ENCODE measurements at places on chromosomes 12 and 14. TPM values are rescaled to one million over a fixed set of nuclear protein-coding genes. Genes with fewer than 3 reads are reported as not detected.

- DNase-seq = no peak
Observed at GRCh38 chr14:64119500-64119899, 174.7 kb downstream of the ESR2 start.

DNA sequence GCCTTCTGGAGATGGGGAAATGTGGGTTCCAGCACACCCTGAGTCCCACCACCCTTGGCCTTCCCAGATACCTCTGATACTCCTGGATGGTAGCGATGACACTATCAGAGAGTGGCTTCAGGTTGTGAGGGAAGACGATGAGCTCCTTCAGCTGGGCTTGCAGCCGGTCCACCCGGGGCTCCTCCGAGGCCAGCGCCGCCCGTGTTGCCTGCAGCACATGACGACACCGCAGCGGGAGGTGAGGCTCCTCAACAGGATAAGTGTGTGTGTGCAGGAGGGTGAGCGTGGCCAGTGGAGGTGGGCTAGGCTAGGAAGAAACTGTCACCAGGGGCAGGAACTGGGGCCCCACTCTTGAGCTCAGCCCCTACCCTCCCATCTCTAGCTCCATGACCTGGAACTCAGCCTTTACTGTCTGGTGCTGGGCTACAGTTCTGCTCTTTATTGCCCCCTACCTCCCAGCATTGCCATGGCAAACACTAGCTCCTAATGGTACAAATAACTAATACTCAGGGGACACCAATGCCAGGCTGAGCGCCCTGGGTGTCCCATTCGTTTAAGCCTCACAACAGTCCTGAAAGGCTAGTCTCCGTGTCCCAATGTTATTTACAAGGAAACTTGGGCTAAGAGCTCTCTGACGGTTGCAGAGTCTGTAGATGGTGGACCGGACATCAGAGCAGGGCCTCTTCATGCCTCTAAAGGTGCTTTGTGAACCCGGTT, 64.1 kb downstream of the SYNE3 start:
- peak; percentile 23 for DNase-seq

DNA sequence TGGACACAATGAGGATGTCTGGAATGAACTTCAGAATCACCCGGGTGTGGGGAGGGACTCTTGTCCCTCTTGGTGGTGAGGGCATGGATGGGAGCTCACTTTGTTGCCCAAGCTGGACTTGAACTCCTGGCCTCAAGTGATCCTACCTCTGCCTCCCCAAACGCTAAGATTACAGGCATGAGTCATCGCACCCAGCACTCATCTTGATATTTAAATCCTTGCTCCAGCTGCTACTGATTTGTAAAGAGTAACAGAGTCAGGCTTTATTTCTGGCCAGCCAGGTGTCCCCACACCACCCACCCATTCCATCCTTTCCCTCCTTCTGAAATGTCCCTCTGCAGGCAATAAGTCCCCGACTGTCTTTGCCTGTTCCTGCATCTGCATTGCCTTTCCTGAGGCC, 4.9 kb downstream of the DDX54 start:
- peak; percentile 65 for DNase-seq

- no peak for DNase-seq
Observed at GRCh38 chr14:61797309-61797708, 35.1 kb downstream of the SNAPC1 start.

GRCh38 chr12:109432842-109433304, 44.2 kb downstream of the KCTD10 start:
- peak; percentile 68 for DNase-seq

DNA sequence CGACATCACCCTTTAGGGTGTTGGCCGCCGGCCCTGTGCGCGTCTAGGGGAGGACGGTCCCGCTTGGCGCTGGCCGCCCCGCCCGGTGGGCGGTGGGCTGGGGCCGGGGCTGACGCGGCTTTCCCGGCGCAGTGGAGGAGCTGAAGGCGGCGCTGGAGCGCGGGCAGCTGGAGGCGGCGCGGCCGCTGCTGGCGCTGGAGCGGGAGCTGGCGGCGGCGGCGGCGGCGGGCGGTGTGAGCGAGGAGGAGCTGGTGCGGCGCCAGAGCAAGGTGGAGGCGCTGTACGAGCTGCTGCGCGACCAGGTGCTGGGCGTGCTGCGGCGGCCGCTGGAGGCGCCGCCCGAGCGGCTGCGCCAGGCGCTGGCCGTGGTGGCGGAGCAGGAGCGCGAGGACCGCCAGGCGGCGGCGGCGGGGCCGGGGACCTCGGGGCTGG, 3.6 kb downstream of the TNFAIP2 start:
- no peak for DNase-seq

DNA sequence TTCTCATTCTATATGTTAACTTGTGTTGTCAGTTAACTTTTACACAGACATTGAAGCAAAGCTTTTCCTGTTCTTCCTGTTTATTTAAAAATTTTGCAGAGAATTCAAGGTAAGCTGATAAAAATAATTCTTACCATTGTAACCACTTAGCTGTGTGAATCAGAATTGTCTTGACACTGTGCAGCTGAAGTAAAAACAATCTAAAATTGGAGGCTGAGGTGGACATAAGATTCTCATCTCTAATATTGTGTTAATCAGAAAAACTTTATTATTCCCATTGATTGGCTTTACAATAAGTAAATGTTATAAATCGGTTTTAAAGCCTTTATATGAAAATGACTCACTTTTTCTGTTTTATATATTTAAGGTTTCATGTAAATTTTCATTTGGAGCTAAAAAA, 240.3 kb upstream of the PLEKHG7 start:
- peak; percentile 62 for DNase-seq

DNA sequence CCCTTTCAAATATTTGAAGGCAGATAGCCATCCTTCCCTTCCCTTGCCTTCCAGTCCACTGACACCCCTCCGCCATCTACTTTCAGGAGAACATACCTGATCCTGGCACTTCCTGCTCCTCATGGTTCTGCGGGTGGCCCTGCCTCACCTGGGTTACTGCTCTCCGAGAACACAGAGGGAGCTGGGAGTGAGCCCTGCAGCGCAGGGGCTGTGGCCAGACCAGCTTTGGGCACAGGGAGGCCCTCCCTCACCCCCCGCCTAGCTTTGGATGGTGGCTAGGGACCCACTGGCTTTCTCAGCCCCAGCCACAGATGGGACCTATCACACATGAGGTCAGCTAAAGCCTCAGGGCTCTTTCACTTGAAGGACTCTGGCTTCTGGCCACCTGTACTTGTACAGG, 12.4 kb downstream of the IQSEC3 start:
- DNase-seq = no peak

GRCh38 chr14:103834956-103835355, 12.4 kb downstream of the PPP1R13B start:
- no peak for DNase-seq

GRCh38 chr12:64679487-64680001, 69.2 kb downstream of the RASSF3 start:
- peak; percentile 80 for DNase-seq

- DNase-seq = no peak
Observed at GRCh38 chr14:71190770-71191374, 283.6 kb downstream of the PCNX1 start.

DNA sequence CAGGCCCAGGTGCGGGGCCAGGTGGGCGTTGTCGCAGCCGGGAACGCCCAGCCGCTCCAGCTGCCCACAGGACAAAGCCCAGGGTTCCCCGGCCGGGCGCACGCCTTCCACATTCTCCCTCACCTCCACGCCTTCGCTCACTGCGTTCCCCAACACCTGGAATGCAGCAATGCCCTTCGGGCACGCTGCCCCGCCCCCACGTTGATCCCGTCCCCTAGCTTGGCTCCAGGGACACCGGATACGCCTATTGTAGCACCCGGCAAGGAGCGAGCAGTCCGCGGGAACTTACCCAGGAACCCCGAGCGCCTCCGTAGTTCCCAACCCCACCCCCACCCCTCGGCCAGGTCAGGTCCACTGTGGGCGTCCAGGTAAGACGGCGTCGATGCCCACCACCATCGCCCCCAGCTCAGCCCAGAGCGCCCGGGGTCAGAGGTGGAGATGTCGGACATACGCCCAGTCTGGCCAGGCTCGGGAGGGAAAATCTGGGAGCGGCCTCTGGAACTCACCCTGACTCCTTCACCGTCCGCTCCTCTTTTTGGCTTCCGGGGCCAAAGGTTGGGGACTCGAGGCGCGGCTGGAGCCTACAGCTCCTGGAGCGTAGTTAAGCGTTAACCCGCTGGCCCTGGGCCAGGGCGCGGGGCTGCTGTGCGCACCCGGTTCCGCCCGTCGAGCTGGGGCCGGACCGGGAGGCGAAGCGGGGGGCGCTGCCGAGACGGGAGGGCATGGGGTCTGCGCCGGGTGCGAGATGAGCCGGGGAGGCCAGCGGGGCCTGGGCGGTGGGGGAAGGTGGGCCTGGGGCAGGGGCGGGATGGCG, 594 bp upstream of the CEP170B start:
- DNase-seq = no peak

- peak; percentile 43 for DNase-seq
Observed at GRCh38 chr14:94697773-94698556, 71.9 kb downstream of the GSC start.

DNA sequence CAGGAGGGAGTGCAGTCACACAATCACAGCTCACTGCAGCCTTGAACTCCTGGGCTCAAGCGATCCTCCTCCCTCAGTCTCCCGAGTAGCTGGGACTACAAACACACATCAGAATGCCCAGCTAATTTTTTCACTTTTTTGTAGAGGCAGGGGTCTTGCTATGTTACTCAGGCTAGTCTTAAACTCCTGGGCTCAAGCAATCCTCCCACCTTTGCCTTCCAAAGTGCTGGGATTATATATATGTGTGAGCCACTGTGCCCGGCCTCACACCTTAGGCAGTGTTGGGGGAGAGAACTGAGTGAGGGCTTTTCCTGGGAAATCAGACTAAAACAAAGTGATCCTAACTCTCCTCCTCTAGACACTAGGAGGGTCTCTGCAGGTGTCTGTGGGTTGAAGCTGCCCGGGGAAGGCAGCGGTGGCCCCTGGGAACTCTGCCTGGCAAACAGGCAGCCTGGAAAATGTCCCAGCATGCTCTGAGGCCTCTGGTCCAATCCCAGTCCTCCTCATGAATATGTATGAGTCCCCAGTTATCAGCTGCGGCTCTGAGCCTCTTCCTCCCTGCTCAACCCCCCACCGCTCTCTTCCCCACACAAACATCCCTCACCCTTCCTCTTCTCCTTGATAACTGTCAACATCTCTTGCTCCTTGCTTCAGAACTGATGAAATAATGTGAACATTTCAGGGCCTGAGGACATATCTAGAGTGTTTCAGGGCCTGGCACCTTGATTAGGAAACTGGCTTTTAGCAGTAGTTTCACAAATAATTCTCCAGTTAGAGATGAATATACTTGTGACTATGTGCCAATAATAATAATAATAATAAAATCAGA, 7.9 kb upstream of the NAA25 start:
- peak; percentile 49 for DNase-seq

- no peak for DNase-seq
Observed at GRCh38 chr12:47610686-47611252, 95.1 kb downstream of the RPAP3 start.

DNA sequence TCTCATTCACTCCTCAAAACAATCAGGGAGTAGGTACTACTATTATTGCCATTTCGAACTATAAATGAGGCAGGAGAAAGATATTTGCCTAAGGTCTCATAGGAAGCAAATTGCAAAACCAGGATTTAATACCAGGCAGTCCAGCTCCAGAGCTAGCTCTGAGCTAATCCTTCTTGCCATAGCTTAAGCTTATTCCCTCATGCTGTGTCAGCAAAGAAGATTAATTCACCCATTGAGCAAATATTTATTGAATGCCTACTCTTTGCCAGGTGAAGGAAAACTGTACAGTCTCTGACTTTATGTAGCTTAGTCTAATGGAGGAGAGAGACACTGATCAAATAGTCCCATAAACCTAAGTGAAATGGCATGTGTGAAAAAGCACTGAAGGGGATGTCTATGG, 19.5 kb downstream of the KCNA5 start:
- no peak for DNase-seq

GRCh38 chr12:75592638-75593335, 81.4 kb upstream of the KRR1 start:
- DNase-seq = no peak

- peak; percentile 58 for DNase-seq
Observed at GRCh38 chr12:8078398-8078797, 3.7 kb upstream of the NECAP1 start.

GRCh38 chr12:27982951-27983350, 10.4 kb upstream of the PTHLH start:
- no peak for DNase-seq

SNRPF gene
- total RNA-seq = 9.4 TPM

RIN3 gene
- total RNA-seq = 0.83 TPM

PLEKHD1 gene
- 1.1 TPM for total RNA-seq

TARBP2 gene
- total RNA-seq = 30.0 TPM

RNASE3 gene
- not detected for total RNA-seq

NELL2 gene
- total RNA-seq = not detected

ADCY6 gene
- total RNA-seq = 44.2 TPM

LRCOL1 gene
- total RNA-seq = not detected

C12orf54 gene
- not detected for total RNA-seq

All from myocyte (in vitro differentiated cells).